ENCODE measurements at places on chromosomes 4 and X. TPM values are rescaled to one million over a fixed set of nuclear protein-coding genes. Genes with fewer than 3 reads are reported as not detected.

Gene ARX
- not detected for total RNA-seq

DNA sequence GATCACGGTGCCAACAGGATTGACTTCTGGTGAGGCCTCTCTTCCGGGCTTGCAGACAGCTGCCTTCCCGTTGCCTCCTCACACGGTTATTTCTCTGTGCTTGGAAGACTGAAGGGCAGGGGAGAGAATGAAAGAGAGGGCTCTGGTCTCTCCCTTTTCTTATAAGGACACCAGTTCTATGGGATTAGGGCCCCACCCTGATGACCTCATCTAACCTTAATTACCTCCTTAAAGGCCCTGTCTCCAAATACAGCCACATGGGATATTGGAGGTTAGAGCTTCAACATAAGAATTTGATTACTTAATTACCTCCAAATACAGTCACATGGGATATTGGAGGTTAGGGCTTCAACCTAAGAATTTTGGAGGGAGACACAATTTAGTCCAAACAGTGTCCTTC, 46.5 kb downstream of the EVC start:
- DNase-seq: no peak

- DNase-seq: no peak
These were observed 157.6 kb downstream of the CAMK2D start for GRCh38 chr4:113603911-113604310.

DNA sequence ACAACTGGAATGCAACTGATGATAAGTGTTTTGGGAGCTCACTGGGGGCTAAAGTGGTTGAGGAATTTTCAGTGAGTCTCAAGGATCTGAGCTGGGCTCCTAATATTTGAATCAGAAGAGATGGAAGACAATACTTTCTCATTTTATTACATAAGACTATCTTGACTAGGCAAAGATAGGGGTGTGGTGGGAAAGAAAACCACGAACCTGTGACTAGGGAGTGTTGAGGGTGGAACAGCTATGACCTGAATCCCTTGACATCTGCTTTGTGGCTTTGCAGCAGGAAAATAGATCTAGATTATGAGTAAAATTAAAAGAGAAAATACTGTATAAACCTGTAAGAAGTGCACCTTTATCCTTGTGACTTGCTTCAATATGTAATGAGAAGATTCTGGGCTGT, 295.1 kb upstream of the TEX13A start:
- no peak for DNase-seq

Gene ASMT
- total RNA-seq: not detected

DNA sequence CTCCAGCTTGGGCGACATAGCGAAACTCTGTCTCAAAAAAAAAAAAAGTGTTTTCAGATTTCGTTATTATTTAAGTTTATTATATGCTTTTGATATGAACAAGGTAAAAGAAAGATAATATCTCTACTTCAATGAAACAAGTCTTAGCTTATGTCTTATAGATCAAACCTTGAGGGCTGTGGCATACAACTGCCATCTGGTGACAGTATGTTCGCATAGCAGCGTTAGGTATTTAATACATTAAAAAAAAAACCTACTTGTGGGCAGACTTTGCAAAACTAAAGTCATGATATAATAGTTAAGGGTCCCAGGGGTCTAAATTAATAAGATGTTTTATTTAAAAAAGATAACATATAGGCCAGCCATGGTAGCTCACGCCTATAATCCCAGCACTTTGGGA, 161.2 kb upstream of the AMOT start:
- DNase-seq: no peak

DNA sequence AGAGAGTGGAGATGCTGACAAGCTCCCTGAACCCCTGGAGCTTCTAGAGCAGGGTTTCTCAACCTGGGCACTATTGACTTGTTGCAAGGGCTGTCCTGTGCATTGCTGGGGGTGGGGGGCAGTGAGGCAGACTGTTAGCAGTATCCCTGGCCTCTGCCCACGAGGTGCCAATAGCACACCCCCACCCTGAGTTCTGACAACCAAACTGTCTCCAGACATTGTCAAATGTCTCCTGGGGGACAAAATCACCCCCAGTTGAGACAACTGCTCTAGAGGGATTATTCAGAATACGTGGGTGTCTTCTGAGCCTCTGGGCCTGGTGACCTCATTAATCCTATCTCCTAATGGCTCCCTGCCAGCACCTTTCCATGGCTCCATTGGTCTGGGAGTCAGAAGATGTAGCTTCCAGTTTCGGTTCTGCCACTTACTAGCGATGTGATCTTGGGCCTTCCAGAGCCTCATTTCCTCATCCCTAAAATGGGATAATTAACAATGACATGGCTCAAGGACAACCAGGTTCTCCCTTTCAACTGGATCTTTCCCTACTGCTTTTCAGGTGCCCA, 17.6 kb upstream of the PJA1 start:
- DNase-seq: no peak

Gene TMEM35A
- 0.41 TPM for total RNA-seq

Gene PDLIM3
- 319 TPM for total RNA-seq

DNA sequence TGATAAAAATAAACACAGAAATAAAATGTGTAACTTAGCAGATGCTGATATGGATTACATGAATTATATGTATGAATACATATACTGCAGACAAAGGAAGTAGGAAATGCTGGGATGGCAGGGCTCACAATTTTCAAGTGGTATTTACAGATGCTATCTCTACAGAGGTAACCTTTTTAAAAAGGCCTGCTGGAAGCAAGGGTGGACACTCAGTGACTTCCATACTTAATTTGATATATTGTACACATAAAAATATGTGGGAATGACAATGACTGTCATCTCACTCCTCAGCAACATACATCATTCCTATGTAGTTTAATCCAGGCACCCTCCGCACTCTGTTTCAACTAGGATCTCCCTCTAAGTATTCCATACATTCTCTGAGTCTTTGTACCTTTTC, 452.9 kb downstream of the DTHD1 start:
- DNase-seq: no peak
